Neural progenitor cell (in vitro differentiated cells): ENCODE measurements at places on chromosomes 16 and 17.
A peak's percentile ranks its signal among the peaks of the same experiment; 100 is the strongest.

DNA sequence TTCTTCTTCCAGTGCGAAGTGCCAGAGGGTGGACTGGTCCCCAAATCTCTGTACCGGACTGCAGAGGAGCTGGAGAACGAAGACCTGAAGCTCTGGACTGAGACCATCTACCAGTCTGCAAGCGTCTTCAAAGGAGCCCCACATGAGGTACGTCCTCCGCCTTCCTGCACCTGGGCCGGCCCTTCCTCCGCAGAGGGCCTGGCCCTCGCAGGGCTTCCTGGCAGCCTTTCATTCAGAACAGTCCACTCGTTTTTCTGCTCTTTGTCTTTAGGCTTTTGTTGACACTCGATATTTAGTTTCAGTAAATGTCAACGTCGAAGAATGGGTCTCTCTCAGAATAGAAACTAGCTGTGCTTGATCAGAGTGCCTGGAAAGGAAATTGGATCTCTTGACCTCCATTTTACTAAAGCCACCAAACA lies 68.6 kb downstream of the SEC14L1 start:
- DNase-seq = no peak

DNA sequence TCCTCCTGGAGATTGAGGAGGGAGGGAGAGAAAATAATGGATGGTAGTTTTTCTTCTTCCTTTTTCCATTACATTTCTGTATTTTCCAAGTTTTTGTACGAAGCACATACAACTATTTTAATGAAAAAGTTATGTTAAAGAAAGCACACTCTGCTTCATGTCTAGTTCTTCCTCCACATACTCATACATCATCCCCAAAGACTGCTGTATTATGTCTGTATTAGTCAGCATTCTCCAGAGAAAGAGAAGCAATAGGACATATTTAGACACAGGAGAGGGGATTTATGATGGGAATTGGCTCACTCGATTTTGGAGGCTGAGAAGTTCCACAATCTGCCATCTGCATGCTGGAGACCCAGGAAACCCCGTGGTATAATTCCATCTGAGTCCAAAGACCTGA lies 10.1 kb upstream of the ACSM2A start:
- DNase-seq = no peak

DNA sequence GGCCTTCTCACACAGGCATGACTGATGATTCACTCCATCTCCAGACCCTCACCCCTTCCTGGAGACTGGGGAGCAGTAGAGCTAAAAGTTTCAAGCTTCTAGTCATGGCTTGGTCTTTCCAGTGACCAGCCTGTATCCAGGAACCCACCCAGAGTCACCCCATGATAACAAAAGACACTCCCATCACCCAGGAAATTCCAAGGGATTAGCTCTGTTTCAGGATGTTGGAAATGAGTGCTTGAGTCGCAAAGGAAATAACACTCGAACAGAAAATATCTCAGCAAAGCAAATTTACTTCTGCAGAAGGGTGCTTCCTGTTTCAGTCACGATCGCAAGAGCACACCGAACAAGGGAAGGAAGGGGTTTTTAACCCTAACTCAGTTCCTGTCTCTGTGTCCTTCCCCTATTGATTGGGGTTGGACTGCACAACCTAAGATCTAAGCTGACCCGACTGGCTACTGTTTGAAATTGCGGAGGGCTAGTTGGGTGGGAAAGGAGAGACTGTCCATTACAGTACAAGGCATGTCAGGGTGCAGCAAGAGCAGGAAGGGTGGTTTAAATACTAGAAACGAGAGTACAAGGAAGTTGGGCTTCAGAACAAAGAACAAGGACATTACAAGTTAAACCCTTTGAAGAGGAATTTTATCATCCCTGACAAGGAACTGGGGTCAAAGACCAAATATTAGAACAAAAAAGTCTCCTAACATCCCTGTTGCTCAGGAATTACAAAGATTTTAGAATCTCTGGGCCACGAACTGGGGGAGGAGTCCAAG lies 224.4 kb upstream of the CACNG5 start:
- no peak for DNase-seq

- no peak for DNase-seq
Measured at GRCh38 chr17:9178319-9178718, 157.0 kb downstream of the NTN1 start.

DNA sequence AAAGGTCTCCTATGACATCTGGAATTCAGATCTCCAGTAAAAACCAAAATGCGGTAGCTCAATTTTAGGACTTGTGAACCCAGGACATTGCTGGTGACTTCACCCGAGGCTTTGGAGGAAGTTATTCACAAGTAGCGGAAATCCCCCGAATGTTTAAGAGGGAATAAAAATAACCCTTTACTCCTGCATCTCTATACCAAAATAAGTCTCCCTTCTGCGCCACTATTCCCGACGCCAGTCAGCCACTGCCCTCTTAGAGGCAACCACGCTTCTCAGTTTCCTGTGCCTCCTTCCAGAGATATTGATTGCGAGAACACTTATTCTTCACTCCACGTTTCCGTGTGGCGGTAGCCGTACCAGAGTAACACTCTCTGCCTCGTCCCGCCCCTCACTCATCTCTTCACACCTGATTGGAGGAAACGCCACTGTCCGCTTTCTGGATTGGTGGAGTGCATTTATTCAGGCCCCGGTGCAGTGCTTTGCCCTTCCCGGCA lies 27.4 kb downstream of the EMP2 start:
- peak; percentile 35 for DNase-seq

- no peak for DNase-seq
Measured at GRCh38 chr17:17650959-17651358, 30.3 kb upstream of the RAI1 start.

DNA sequence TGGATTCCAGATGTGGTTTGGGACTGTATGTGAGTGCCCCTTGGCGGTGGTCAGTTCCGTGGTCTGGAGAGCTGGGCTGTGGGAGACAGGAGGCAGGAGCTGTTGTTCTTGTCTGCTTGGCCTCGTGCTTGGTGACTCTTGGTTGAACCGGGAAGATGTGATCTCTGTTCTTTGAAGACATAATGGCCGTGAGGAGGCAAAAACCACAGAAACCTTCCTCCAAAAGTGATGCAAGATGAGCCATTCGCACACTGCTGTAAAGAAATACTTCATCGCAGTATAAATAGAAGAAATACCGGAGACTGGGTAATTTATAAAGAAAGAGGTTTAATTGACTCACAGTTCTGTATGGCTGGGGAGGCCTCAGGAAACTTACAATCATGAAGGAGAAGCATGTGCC lies 128.8 kb downstream of the RAP1GAP2 start:
- DNase-seq = no peak

GRCh38 chr16:69938981-69939820 lies 11.9 kb upstream of the CLEC18A start:
- no peak for DNase-seq

DNA sequence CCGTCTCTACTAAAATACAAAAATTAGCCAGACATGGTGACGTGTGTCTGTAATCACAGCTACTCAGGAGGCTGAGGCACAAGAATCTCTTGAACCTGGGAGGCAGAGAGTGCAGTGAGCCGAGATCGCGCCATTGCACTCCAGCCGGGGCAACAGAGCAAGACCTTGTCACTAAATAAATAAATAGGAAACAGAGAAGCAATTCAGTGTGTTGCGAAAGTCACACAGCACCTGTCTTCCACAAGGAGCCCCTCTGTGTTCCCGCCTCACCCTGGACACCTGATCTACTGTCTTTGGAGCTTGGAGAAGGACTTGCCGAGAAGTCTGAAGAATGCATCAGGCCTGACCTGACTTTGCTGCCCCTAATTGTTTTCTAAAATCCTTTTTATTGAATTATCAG lies 3.5 kb upstream of the CDH1 start:
- DNase-seq = no peak

DNA sequence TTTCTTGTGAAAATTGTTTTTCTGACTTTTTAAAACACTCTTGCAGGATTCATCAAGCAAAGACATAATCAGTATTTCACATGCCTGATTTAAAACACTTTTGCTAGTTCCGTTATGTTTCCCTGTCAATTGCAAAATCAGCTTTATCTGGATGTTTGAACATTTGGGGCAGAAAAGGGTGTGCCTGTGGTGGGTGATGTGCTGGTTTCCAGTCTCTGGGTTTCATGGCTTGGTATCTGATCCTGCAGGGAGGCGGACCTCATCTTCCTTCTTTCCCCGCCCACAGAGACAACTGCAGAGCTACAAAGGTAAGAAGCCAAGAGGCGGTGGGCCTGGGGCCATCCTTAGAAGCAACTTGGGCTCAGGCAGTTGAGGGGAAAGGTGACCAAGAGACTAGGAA lies 41.8 kb downstream of the NLRC5 start:
- no peak for DNase-seq

GRCh38 chr16:85836706-85837582 lies 37.4 kb downstream of the COX4I1 start:
- no peak for DNase-seq

GRCh38 chr17:40473573-40474365 lies 27.7 kb downstream of the TNS4 start:
- no peak for DNase-seq

DNA sequence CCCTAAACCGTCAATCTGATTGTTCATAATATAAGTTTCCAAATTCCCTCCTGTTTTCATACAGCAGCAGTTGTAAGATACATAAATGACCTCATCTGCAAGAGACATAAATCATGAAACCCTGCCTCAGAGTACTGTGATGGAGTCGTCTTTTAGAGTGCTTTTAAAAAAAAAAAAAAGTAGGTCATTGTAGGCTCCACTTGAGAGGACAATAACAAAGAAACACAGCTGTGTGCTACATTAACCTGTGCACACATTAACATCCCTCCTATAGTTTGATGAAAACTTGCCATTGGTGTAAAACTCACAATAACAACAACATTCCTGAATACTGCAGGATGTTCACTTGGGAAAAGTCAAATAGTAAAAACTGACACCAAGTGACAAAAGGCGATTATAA lies 56.5 kb downstream of the XPO6 start:
- DNase-seq = no peak

GRCh38 chr16:66120656-66121055 lies 245.8 kb upstream of the CDH5 start:
- no peak for DNase-seq

- peak; percentile 99 for DNase-seq
Measured at GRCh38 chr17:7281074-7281952, at the start of gene SLC2A4. TSS of gene SLC2A4 (plus strand) at chr17:7281718. CDS start at chr17:7281935, 217 bp downstream.

DNA sequence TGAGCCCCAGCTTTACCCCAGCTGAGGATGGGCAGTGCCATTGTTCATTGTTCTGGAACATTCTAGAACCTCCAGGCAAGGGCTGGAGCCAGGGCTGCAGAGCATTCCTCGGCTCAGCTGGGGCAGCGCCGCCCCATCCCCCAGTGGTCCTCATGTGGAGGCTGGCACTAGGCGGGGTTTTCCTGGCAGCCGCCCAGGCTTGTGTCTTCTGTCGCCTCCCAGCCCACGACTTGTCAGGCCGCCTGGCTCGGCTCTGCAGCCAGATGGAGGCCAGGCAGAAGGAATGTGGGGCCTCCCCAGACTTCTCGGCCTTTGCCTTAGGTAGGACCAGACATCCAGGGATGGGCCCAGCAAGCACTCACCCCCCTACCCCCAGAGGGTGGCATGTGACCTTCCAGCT lies at the start of gene TMEM95:
TSS of gene TMEM95 (plus strand) at position 104 of the 400 bp plus-strand sequence. CDS start at position 153, 49 bp downstream.
- DNase-seq = no peak

- no peak for DNase-seq
Measured at GRCh38 chr16:80066805-80067580, 466.5 kb upstream of the MAF start.

- peak; percentile 76 for DNase-seq
Measured at GRCh38 chr17:50816771-50817751, 18.3 kb upstream of the WFIKKN2 start.

GRCh38 chr17:31834448-31834847 lies 24.6 kb downstream of the COPRS start:
- no peak for DNase-seq

- DNase-seq = peak; percentile 70
Measured at GRCh38 chr17:76585649-76586593, at the start of gene ST6GALNAC2. TSS of gene ST6GALNAC2 (minus strand) at chr17:76585860. CDS start at chr17:76585808, 52 bp downstream.

DNA sequence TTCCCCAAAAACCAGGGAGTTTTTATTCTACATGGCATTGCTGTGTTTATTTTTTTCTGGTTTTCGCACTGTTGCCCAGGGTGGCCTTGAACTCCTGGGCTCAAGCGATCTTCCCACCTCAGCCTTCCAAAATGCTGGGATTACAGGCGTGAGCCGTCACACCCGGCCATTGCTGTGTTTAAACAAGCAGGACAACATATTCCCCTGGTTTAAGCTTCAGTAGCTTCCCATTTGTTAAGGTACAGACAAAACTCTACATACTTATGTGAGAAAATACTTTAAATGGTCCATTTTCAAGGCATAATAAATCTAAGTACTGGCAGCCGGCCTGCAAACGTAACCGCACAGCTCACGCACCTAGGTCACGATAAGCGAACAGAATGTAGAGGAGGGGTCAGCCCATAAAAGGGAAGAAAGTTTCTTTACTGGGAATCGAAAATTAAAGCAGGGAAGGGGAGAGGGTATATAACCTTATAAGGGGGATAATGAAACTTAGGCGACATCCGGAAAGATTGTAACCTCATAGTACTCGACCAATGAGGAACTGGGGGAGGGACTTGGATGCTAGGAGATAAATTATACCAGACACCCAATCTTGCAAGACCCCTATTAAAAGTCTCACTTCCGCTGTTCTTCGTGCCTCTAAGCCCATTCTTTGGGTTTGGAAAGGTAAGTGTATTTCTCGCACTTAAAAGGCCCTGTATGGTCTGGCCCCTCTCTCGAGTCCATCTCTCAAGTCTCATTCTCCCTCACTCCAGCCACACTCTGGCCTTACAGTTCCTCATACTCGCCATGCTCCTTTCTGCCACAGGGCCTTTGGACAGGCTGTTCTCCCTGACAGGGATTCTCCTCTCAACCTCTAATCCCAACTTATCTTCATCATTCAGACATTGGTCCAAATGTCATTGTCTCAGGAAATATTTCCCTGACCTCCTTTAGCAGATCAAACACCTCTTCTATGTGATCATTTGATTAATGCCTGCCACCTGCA lies 59.2 kb downstream of the TEX14 start:
- DNase-seq = no peak

GRCh38 chr17:14940938-14941265 lies 324.2 kb downstream of the PMP22 start:
- no peak for DNase-seq

- DNase-seq = no peak
Measured at GRCh38 chr16:86911437-86911958, 333.1 kb downstream of the FOXL1 start.

DNA sequence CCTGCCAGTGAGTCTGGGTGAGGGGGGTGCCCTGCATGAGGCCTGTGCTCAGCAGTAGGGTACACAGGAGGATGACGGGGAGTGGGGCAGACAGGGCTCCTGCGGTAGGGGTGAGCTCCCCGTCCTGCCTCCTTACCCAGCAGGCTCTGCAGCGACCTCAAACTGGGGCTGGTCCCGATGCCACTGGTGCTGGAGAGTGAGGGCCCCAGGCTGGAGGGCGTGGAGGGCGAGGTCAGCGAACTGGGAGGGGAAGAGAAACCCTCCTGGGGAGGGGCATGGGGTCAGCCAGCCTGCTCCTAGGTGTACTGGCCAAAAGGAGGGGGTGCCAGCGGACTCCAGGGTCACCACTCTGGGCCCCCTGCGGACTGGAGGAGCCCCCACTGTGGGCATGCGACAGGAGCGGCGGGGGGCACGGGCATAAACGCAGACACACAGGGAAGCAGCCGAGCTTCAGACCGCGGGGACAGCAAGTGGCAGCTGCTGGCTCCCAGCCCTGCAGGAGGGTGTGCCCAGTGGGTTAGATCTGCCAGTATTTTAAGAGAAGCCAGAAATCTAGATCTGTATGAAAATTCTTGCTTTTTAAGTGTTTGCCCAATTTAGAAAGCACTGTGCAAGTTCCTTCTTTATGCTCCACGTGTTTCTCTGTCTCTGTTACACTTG lies 9.0 kb upstream of the VASN start:
- no peak for DNase-seq

- DNase-seq = no peak
Measured at GRCh38 chr17:29664743-29665480, 42.2 kb upstream of the CORO6 start.
